ENCODE measurements at places on chromosomes 16 and 17.

DNA sequence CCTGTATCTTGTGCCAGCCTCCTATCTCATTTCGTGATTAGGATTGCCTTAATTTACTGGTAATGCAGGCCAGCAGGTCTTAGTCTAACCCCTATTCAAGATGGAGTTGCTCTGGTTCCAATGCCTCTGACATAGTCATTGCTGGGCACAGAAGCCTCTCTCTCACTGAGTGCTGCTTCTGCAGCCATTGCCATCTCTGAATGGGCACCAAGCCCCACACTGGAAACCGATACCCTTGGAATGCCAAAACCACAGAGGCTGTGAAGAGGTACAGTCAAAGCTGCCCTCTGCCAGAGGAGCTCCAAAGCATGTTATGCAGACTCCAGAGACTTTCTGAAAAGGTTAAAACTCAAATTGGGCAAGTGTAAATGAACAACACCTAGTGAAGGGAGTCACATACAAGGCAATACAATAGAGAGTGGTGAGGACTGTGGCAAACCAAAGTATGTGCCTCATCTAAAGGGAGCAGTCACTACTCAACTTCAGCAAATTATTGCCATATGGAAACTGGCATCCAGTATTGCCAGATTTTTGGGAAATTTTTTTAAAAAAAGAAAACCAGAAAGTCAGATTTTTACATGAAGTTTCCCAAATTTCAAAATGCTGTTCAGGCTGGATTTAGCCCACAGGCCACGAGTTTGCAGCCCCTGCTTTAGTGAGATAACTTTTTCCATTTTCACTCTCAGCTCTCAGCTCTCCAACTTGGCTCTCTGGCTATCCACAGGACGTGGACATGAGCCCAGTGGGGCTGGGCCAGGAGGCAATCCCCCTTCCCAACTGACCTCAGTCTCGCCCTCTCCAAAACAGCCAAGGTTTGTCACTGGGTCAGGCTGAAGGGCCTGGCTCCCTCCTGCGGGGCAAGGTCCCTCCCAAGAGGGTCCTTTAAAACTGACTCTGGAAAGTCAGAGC is 2.1 kb upstream of the MMP2 start:
- DNase-seq: no peak

- no peak for DNase-seq
These were observed 52.9 kb downstream of the ABAT start for GRCh38 chr16:8727131-8727806.

GRCh38 chr17:34637548-34638525 is 58.5 kb downstream of the TMEM132E start:
- DNase-seq: peak; percentile 53

GRCh38 chr16:57507136-57508034 is 21.1 kb upstream of the DOK4 start:
- DNase-seq: no peak

GRCh38 chr17:41939693-41940090 is 9.3 kb downstream of the ODAD4 start:
- no peak for DNase-seq

DNA sequence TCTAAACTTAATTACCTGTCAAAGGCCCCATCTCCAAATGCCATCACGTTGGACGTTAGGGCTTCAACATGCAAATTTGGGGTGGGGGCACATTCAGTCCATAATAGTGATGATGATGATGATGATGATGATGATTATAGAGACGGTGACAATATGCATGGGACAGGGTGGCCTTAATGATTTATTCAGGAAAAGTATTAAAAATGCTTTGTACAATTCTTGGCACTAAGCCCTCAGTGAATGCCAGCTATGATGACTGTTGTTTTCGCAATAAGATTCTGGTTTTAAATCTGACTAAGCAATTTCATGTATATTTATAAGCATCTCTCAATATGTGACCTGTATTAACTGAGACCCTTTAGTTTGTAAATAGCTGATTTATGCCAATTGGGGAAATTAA is 106.3 kb downstream of the C16orf95 start:
- no peak for DNase-seq

GRCh38 chr16:83433201-83433600 is 374.6 kb upstream of the HSBP1 start:
- no peak for DNase-seq

GRCh38 chr16:27745348-27745747 is 195.4 kb downstream of the KATNIP start:
- no peak for DNase-seq

DNA sequence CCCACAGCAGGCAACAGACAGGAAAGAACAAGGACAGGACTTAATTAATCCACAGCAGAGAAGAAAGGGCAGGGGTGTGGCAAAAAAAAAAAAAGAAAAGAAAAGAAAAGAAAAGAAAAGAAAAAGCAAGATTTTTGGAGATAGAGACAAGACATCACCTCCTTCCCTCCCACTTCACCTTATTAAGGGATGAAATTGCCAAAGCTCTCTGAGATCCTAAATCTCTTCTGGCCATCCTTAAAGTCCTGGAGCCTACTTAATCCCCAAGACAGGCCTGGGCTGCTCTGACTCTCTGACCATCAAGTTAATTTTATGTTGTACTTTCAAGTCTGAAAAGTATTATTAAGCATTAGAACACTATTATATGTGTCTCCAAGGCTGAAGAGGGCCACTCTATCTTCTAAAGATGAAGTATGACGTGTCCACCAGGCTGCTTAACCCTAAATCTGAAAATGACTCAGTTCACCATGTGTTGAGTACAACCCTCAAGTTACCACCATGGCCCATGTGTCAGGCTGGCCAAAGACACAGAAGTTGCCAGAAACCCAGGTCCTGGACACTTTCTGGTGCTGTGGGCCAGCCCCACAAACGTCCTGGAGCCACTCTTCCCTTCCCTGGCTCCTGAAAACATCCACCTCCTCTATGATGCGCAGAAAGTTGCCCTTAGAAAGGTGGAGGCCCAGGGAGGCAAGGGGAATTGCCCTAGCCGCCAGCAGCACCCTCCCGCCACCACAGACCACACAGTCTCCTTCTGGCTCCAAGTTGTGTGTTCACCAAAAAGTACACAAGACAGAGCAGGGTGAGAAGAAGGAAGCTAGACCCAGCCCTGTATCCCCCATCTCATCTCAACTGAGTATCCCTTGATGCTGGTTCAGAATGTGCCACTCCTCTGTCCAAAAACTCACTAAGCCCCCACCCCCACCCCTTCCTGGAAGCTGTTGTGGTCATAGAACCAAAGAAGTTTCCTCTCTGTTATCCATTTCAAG is 2.7 kb downstream of the SOCS1 start:
- DNase-seq: no peak

DNA sequence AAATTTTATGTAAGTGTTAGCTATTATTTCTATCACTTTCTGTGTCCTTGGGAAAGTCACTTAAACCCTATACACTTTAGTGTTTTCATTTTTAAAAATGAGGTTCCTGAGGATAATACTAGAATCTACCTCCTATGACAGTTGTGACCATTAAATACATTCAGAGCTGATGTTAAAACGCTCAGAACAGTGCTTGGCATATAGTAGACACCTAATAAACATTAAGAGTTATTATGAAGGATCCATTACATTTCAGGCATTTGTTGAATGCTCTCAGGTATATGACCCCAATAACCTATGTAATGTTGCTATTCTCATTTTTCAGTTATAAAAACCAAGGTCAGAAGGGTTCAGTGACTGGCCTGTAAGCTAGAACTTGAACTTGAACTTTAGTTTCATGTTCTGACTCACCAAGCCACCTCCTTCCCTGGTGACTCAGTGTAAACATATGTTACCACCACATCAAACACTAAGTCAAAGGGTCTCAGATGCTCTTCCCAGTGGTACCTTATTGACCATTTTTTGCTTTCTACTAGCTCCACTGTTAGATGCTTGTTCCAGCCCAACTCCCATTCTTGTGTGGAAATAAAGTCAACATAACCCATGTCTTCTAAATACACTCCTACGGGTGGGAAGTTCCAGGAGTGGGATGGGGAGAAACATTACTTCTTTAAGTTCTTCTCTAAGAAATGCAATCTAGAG is 47.6 kb downstream of the HSD17B2 start:
- DNase-seq: no peak

GRCh38 chr17:8832711-8833352 is 33.7 kb upstream of the MFSD6L start:
- DNase-seq: peak; percentile 5

DNA sequence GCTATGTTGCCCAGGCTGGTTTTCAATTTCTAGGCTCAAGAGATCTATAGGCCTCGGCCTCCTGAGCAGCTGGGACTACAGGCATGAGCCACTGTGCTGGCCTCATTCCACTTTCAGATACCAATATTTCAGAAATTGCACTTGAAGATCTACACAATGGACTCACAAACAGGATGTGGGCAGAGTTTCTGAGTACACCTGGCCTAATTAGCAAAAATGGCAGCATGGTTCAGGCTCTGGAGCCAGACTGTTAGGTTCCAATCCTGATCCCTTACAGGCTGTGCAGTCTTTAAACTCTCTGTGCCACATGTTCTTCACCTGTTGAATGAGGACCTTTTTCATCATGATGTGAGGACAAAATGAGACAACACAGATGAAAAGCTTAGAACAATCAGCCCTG is 32.2 kb downstream of the RNF157 start:
- no peak for DNase-seq

GRCh38 chr16:88360999-88361398 is 21.8 kb upstream of the ZNF469 start:
- DNase-seq: no peak

DNA sequence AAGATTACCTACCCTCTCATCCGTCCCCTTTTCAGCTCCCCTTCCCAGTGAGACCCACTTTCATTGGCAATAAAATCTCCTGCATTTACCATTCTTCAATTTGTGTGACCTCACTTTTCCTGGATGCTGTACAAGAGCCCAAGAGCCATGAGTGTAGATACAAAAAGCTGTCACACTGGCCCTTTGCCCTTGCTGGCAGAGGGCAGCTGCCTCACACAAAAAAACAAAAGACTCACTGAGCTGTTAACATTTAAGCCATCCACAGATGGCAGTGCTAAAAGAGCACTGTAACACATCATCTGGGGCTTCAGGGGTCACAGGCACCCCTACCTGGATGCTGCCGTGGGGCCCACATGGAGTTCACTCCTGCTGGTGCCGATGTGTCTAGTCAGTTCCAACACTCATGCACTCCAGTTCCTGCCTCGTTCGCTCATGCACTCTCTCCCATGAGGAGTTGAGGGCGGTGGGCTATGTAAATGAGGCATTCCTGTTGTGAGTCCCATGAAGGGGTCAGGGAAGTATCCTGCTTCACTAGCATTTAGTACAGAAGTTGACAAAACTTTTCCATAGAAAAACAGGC is 123.1 kb downstream of the CA10 start:
- no peak for DNase-seq

GRCh38 chr16:31001507-31002249 is 8.8 kb downstream of the STX1B start:
- no peak for DNase-seq

DNA sequence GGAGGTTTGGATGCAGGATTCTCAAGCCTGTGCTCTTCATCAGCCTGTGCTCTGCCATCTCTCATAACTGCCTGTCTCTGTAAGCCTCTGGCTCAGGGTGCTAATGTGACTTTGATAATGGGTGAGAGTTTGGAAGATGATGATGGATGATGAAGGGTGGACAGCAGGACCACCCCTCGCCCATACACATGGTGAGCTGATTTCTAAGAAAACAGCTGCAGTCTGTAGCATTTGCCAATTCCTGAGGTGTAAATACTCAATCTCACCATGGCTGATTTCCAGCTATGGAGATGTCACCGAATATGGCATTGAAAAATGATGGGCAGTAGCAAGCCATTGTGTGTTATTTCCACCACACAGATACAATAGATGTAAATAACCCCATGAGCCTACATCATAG is 74.2 kb downstream of the ARSG start:
- DNase-seq: no peak

GRCh38 chr16:60640038-60640437 is 1396.2 kb downstream of the CDH8 start:
- no peak for DNase-seq

- DNase-seq: no peak
These were observed 32.0 kb upstream of the SMPD3 start for GRCh38 chr16:68480084-68480995.

GRCh38 chr17:83053021-83053681 is 26.3 kb upstream of the METRNL start:
- no peak for DNase-seq

DNA sequence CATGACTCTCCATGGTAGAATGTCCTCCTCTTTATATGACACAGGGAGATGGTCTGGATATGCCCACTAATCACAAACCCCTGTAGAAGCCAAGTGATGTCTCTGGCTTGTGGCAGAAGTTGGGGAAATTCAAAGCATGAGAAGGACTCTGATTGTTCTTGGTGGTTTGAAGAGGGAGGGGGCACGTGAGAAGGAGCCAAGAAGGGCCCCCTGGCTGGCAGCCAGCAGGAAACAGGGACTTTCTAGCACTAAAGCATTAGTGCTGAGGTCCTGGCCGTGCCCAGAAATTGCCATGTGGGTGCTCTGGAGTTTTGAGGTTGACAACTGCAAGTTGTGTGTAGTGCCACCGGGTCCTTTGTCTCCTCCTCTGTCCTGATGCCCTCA is 199.9 kb downstream of the LGALS9B start:
- peak; percentile 15 for DNase-seq

DNA sequence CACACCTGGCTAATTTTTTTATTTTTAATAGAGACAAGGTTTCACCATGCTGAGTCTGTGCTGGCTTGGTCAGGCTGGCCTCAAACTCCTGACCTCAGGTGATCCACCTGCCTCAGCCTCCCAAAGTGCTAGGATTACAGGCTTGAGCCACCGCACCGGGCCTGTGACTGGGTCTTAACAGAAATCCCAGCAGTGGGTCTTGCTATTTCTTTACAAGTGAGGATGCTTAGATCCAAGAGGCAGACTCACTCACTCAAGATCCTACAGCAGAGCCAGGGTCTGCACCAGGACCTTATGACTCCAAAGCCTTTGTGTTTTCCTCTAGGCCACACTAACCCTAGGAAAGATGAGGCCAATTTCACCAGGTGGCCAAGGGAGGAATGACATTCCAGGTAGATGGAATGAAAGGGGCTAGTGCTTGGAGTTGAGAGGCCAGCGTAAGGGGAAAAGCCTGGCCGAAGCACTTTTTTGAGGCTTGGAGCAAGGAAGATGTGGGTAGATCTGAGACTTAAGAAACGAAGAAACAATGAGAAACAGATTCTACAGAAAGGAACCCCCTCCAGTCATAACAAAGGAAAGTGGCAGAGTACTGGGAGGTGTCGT is 5.7 kb upstream of the STAT5A start:
- DNase-seq: no peak

GRCh38 chr17:65013613-65014391 is 42.7 kb downstream of the GNA13 start:
- no peak for DNase-seq

- DNase-seq: no peak
These were observed 7.0 kb downstream of the SAMD14 start for GRCh38 chr17:50122945-50123344.

DNA sequence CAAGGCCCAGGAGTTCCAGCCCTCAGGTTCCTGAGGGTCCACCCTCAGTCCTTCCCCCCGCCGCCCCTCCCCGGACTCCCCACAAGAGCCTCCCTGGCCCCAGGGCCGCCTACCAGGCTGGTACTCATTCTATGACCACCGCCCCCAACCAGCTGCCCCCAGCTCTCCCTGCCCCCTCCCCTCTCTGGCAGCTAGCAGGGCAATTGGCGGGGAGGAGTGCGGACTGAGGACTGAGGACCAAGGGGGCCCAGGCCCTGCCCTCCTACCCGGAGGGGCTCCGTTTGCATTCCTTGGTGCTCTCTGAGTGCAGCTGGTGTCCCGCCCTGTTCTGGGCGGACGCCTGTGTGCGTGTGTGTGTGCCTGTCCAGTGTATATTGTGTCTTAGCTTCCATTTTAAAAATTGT is 19.1 kb downstream of the UNC13D start:
- DNase-seq: no peak

Measured in stimulated activated CD8-positive, alpha-beta memory T cell treated with anti-CD3 and anti-CD28 coated beads, Interleukin-7, amount 100 ng/mL, for 24 hours (primary cell).